ENCODE measurements at places on chromosomes 12 and 14.

- DNase-seq, result no peak
Measured at GRCh38 chr14:70144046-70144445, 44.7 kb downstream of the SLC8A3 start.

- DNase-seq, result no peak
Measured at GRCh38 chr14:72024504-72024903, 92.3 kb downstream of the RGS6 start.

GRCh38 chr14:69752773-69753172 is 14.2 kb upstream of the SRSF5 start:
- no peak for DNase-seq

- no peak for DNase-seq
Measured at GRCh38 chr14:78358591-78358990, 188.4 kb downstream of the NRXN3 start.

GRCh38 chr12:89492883-89493282 is 31.7 kb downstream of the GALNT4 start:
- no peak for DNase-seq

- DNase-seq, result no peak
Measured at GRCh38 chr14:96271421-96271762, 15.4 kb downstream of the BDKRB1 start.

DNA sequence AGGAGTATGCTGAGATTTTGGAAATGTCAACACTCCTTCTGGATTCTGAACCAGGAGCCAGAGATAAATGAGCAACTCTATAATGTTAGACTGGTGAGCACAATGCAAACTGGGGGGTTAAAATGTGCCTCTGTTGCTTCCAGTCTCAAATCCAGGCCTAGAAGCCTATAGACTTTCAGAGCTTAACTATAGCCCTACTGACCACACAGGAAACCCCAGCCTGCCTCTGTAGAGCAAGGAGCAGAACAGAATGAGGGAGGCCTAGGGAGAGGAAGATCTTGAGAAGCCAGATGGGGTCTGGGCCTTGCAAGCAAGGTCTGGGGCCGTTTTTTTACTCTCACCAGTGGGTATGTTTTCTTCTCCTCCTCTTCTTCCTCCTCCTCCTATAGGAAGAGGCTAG is 225.4 kb upstream of the KITLG start:
- DNase-seq, result no peak

GRCh38 chr14:64601571-64601970 is 51.8 kb downstream of the PPP1R36 start:
- no peak for DNase-seq

- no peak for DNase-seq
Measured at GRCh38 chr12:28248555-28249145, 58.4 kb downstream of the CCDC91 start.

GRCh38 chr12:11706509-11707379 is 57.3 kb downstream of the ETV6 start:
- DNase-seq, result no peak

GRCh38 chr14:58752771-58753201 is 115.0 kb downstream of the DACT1 start:
- no peak for DNase-seq

DNA sequence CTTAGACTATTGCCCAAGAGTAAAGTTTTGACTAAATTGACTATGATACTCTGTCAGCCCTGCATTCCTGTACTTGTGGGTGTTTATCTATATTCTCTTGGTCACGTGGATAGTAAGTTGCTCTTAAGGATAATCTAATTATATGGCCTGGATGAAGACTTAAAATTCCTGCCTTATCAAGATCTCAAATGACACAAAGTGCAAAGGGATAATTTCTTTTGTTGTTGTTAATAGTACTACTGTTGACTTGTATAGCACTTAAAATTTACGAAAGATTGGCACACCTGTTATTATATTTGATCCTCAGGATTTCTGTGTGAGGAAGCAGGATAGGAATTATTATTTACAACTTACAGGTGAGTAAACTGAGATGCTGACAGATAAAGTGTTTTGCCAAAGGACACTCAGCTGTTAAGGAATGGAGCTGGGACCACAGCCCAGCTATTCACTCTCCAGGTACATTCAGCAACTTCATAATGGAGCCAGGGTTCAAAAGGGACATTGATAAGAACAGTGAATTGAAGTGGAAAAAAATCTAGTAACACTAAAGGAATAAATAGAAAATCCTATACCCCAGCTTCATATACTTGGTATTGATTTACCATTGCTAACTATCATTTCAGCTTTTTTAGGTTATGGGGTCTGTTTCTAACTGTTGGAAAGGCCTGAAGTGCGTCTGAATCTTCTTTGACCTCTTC is 53.4 kb upstream of the EVL start:
- no peak for DNase-seq

DNA sequence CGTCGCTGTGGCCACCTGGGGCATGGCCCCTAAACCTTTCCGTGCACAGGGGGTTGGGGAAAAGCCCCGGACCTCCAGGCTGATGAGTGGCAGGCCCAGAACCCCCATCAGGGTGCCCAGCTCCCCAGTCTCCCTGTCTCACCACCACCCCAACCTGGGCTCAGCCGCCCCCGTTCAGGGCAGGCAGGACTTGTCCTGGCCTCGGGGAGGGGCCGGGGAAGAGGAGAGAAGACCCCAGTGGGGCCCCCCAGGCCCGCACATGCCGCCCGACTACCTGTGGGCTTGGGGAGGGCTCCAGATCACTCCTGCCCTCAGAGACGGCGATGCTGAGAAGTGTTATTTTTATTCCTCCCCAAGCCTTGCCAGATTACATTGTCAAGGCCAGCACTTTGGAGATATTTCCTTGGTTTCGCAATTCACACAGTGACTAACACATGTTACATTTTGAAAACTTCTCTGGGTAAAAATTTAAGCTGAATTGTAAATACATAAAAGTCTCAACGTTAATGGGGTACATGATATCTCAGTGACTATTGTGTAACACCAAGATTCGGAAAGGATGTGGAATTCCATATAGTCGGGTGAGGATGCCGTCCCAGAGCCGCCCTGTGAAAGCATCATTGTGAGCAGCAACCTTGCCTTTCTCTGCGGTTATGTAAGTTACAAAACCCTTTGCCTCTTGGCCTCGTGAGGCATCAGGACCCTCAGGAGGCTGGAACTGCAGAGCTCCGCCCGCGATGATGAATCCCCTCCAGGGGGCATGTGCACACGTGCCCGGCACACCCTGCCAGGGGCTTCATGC is 85.6 kb upstream of the DIO3 start:
- DNase-seq, result no peak

- peak; percentile 82 for DNase-seq
Measured at GRCh38 chr14:21917699-21918436, 244.2 kb upstream of the OR4E1 start.

- no peak for DNase-seq
Measured at GRCh38 chr14:98175436-98175835, 1096.6 kb downstream of the BCL11B start.

- DNase-seq, result no peak
Measured at GRCh38 chr12:4900327-4900726, 9.4 kb upstream of the KCNA1 start.

- no peak for DNase-seq
Measured at GRCh38 chr14:21352587-21352986, 31.2 kb downstream of the SUPT16H start.

DNA sequence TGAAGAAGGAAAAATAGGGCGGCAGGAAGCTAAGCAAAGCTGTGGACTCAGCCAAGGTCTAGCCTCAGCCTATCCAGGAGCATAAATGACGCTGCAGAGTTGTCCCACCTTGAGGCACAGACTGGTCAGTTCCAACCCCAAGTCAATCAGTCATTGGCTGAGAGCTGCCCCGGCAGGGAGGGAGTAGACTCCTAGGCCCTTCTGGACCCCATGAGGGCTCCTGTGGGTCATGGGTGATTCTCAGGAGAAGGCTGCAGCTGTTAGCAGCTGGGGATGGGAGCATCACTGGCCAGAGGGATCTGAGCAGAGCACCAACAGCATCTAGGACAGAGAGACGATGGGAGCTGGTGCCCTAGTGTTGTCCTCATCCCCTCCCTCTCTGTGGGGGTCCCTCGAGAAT is 51.8 kb upstream of the ESRRB start:
- DNase-seq, result no peak

- no peak for DNase-seq
Measured at GRCh38 chr12:92518071-92518470, 184.7 kb upstream of the PLEKHG7 start.

- no peak for DNase-seq
Measured at GRCh38 chr12:51372021-51372420, 19.2 kb downstream of the GALNT6 start.

DNA sequence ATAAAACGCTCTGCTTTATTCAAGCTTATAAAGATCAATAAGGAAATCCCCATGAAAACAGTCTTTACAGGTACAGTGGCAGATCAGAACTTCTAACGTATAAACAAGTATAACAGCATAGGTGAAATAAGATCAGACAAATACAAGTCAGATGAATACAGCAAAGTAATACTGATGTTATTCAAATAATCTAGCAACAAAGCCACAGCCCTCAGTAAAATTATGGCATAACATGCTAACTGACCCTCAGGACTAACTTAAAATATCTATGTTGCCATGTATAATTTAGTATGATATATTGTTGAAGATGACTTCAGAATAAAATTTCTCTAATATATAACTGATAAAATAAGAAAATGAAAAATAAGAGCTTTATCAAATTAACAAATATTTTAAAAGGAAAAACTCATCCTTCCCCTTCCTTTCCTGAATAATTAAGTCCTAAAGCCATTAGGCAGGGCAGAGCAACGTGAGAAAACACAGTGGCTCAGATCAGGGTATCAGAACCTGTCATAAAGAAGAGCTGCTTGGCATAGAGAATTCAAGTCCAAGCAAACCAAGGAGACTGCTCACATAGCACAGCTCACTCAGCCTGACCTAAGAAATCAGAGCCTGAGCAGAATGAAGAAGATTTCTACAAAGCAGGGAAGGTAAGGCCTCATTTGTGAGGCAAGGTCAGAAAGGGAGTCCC is 70.7 kb downstream of the PAWR start:
- DNase-seq, result no peak

DNA sequence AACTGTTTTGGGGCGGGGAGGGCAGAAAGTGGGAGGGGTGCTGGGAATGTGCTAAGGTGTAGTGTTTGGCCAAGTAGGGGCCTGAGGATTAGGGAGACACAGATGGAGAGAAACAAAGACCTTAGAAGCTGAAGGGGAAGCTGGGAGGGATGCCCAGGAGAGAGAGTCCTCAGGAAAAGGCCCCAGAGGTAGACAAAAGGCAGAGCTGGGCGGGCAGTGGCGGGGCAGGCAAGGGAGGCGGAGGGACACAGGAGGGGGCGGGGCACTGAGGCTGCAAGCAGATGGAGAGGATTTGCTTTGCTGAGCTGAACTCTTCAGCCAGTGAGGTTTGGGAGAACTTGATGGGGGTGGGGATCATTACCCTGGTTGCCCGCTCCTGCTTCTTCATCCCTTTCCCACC is 2.8 kb downstream of the PTMS start:
- no peak for DNase-seq

DNA sequence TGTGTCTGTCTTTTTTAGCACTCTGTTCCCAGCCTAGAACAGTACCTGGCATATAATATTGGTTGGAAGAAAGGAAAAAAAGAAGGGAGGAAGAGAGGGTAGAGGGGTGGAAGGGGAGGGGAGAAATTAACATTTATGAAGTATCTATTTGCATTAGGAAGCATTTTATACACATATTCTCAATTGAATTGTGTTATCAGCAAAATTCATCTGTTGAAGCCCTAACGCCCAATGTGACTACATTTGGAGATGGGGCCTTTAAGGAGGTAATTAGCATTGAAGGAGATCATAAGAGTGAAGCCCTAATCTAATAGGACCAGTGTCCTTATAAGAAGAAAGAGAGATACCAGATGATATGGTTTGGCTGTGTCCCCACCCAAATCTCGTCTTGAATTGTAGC is 30.2 kb upstream of the FICD start:
- DNase-seq, result no peak

DNA sequence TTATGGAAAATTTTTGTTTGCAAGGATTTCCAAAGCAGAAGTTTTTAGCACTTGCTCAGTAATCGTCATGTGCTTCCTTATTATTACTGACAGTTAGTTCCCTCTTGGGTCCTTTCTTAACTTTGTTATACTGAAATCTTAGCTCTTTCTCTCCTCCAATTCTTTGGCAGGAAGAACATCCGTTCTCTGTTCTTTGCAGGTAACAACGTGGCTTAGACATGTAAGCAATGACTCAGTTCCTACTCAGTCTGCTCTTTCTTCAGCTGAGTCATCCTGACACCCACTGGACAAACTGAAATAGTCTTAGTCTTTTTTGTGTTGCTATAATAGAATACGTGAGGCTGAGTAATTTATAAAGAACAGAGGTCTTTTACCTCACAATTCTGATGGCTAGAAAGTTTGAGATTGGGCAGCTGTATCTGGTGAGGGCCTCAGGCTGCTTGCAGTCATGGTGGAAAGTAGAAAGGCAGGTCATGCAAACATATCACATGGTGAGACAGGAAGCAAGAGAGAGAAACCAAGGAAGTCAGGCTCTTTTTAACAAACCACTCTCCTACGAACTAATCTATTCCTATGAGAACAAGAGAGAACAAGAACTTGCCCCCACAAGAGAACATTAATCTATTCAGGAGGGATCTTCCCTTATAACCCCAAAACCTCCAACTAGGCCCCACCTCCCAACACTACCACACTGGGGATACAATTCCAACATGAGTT is 49.2 kb downstream of the TESPA1 start:
- peak; percentile 69 for DNase-seq

DNA sequence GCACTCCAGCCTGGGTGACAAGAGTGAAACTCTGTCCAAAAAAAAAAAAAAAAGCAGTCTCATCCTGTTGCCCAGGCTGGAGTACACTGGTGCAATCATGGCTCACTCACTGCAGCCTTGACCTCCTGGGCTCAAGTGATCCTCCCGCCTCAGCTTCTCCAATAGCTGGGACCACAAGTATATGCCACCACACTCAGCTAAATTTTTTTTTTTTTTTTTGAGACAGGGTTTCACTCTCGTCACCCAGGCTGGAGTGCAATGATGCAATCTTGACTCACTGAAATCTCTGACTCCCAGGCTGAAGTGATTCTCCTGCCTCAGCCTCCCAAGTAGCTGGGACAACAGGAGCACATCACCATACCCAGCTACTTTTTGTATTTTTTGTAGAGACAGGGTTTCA is 5.2 kb upstream of the CNPY2 start:
- peak; percentile 50 for DNase-seq

DNA sequence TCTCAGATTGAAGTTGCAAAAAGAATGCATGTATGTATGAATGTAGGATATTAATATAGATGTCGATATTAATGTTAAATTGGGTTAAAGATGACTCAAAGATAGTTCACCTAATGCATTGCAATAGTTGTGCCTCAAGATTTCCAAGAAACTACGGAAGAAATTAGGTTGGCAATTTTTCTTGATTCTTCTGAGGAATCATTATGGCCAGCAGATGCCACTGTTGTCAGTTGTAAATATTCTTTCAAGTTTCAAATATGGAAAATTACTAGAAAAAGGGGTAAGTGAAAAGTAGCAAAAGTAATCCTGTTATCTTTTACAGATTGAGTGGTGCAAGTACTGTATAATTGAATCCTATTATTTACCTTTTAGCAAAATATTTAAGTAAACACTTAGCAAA is 202.1 kb downstream of the ADAMTS20 start:
- no peak for DNase-seq

GRCh38 chr12:62078020-62078419 is 182.2 kb upstream of the USP15 start:
- DNase-seq, result no peak
